MG63 (cell line): ENCODE measurements at places on chromosomes 13 and 19.

DNA sequence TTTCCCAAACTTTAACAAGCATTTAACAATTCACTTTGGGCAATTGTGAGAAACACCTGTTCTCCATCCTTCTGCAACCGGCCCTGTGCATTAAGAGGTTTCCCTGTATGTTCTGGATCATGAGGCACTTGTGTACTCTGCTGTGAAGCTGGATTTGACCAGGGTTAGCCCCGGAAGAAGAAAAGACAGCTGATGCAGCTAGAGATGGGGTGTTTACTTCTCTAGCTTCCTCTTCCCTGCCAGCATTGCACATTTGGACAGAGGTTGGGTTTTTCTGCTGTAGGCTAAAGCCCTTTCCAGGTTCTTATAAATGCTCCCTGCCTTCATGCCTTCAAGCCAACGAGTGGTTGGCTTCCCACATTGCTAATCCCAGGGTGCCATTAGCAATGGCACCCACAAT lies 20.9 kb downstream of the MBD3L2B start:
- no peak for DNase-seq

- no peak for DNase-seq
Observed at GRCh38 chr13:43397111-43397510, 373.7 kb downstream of the DNAJC15 start.

- no peak for DNase-seq
Observed at GRCh38 chr19:16446724-16447368, 24.9 kb downstream of the EPS15L1 start.

DNA sequence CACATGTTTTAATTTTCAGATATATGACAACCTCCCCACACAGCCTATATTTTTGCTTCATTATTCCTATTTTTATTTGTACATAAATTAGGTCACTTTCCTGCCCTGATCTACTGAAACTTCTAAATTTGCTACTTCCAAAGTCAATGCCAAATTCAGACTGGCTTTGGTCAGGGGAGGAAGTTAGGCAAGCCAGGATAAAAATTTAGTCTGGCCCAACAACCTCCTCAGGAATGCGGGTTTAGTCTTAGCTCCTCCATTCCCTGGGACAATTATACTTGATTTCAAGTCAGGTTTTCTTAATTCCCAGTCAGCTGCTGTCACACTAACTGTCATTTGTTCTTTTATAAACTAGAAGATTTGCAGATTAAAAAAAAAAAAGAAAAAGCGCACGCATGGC lies 84.3 kb downstream of the TM9SF2 start:
- no peak for DNase-seq
